Glutamatergic neuron (in vitro differentiated cells): ENCODE measurements at places on chromosomes 4 and X. TPM values are rescaled to one million over a fixed set of nuclear protein-coding genes. Genes with fewer than 3 reads are reported as not detected.

Gene USP26
- total RNA-seq = not detected

Gene PROM1
- total RNA-seq = 36.9 TPM

Gene UGT2B15
- not detected for total RNA-seq

Gene PAGE2B
- total RNA-seq = not detected

- H3K27me3 ChIP-seq = no peaks in the 10 kb centered on the region
- H3K27ac ChIP-seq = no peak overlapping the region
- peaks cover 4% of the 10 kb centered on the region for H3K36me3 ChIP-seq
Observed at GRCh38 chr4:8534129-8534528, 46.1 kb upstream of the GPR78 start.

DNA sequence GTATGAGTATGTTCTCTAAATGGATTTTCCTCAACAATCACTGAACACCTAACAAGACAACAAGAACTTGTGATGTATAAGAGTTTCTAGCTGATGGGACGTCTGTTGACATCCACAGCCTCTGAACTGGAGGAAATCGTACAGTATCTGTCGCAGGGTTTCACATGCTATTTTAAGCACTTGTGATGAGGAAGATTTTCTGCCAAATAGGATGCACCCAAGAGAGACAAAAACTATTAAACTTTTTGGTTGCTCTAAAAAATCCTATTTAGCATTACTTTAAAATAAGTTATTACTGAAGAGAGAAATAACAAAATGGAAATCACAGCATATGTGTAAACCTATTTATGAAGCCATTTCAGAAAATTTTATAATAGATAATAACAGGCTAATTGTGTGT lies 356.1 kb upstream of the SLC7A11 start:
- DNase-seq = no peak
- H3K27me3 ChIP-seq = no peaks in the 10 kb centered on the region
- no peak overlapping the region for H3K4me3 ChIP-seq

Gene DRP2
- total RNA-seq = 0.51 TPM

Gene CXXC4
- 21.8 TPM for total RNA-seq

Gene WWC2
- 18.2 TPM for total RNA-seq

DNA sequence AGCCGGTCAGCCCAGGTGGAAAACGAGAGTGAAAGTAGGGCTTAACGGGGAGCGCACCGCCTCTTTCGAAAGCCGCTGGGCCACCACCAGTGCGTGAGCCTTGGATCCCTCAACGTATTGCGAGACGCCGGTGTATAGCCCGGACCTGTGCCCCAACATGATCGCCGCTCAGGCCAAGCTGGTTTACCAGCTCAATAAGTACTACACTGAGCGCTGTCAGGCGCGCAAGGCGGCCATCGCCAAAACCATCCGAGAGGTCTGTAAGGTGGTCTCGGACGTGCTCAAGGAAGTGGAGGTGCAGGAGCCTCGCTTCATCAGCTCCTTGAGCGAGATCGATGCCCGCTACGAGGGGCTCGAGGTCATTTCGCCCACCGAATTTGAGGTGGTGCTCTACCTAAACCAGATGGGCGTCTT lies 929 bp downstream of the MAB21L2 start:
- no peaks in the 10 kb centered on the region for H3K36me3 ChIP-seq
- H3K4me3 ChIP-seq = peak overlapping the region; percentile 97
- H3K27ac ChIP-seq = no peak overlapping the region
- H3K4me1 ChIP-seq = peaks cover 31% of the 10 kb centered on the region
- DNase-seq = peak; percentile 45

Gene PLAC1
- not detected for total RNA-seq

DNA sequence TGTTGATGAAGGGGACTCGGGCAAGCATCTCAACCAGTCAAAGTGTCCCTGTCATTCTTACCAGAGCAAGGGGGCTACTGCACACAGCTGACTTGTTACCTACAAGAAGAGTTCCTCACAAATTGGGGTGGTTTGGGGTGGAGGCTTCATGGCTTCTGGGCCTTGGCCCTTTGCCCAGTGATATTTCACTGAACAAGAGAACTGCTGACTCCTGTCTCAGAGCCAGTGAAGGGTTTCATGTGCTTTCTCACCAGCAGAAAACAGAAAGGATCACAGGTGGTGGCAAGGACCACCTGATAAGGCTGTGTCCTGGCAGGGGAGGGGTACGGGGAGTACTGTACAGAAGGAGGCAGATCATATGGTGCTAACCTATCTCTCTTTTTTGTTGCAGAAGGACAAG lies 53.5 kb downstream of the DLG3 start:
- H3K27ac ChIP-seq = no peak overlapping the region
- no peak for DNase-seq
- H3K36me3 ChIP-seq = peaks cover 4% of the 10 kb centered on the region

Gene G3BP2
- 245 TPM for total RNA-seq

GRCh38 chr4:16897991-16898827 lies at the start of gene LDB2:
Gene LDB2 (minus strand): TSS chr4:16898645.
- DNase-seq = peak; percentile 69
- peaks cover 26% of the 10 kb centered on the region for H3K4me1 ChIP-seq
- H3K27me3 ChIP-seq = peaks cover 4% of the 10 kb centered on the region
- no peaks in the 10 kb centered on the region for H3K36me3 ChIP-seq
- peak within 1 kb of the TSS; percentile 69 for H3K27ac ChIP-seq

- H3K36me3 ChIP-seq = no peaks in the 10 kb centered on the region
- no peak for DNase-seq
- H3K27ac ChIP-seq = no peak overlapping the region
Observed at GRCh38 chrX:96394598-96394997, 290.0 kb upstream of the DIAPH2 start.

- no peak overlapping the region for H3K27ac ChIP-seq
- peaks cover 1% of the 10 kb centered on the region for H3K27me3 ChIP-seq
- no peaks in the 10 kb centered on the region for H3K4me1 ChIP-seq
- H3K4me3 ChIP-seq = no peak overlapping the region
- H3K36me3 ChIP-seq = no peaks in the 10 kb centered on the region
- no peak for DNase-seq
Observed at GRCh38 chr4:69759189-69759604, 1.2 kb downstream of the SULT1B1 start.

Gene FHIP1A
- total RNA-seq = 2.4 TPM

GRCh38 chr4:106035204-106035603 lies 139.9 kb downstream of the NPNT start:
- DNase-seq = no peak
- peaks cover 8% of the 10 kb centered on the region for H3K36me3 ChIP-seq
- H3K27ac ChIP-seq = no peak overlapping the region
- no peaks in the 10 kb centered on the region for H3K4me1 ChIP-seq

DNA sequence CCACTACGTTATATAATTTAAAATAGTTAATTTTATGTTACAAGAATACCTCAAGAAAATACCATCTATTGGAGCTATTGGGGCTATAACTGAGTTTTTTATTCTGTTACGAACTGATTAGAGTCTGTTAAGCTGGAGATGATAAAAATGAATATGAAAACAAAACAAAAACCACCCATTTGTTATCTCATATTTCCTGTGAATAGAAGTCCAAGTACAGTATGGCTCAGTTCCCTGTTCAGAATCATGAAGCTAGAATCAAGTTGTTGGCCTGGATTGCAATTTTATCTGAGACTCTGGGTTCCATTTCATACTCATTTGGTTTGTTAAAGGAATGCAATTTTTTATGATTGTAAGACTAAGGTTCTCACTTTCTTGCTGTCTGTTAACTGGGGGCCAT lies 319.1 kb upstream of the PCDH18 start:
- H3K27me3 ChIP-seq = peaks cover 3% of the 10 kb centered on the region
- H3K27ac ChIP-seq = no peak overlapping the region
- H3K36me3 ChIP-seq = peaks cover 7% of the 10 kb centered on the region
- no peak for DNase-seq
